ENCODE measurements at places on chromosomes 1 and 21. TPM values are rescaled to one million over a fixed set of nuclear protein-coding genes. Genes with fewer than 3 reads are reported as not detected.

The ZNF593 gene
- total RNA-seq = 6.8 TPM

The MNDA gene
- 9.0 TPM for total RNA-seq

The SMCP gene
- total RNA-seq = not detected

The RORC gene
- total RNA-seq = 1.6 TPM

The ANXA9 gene
- total RNA-seq = 5.2 TPM

The FAM151A gene
- total RNA-seq = not detected

The KCNE2 gene
- total RNA-seq = not detected

The VCAM1 gene
- 136 TPM for total RNA-seq

The PAX7 gene
- 0.95 TPM for total RNA-seq

The SYT6 gene
- total RNA-seq = 0.37 TPM

The FMO4 gene
- 13.8 TPM for total RNA-seq

The SMIM1 gene
- not detected for total RNA-seq

The SFN gene
- 8.6 TPM for total RNA-seq

The RASAL2 gene
- 29.2 TPM for total RNA-seq

The MEX3A gene
- total RNA-seq = 7.2 TPM
